ENCODE measurements at places on chromosomes 1 and 21.

DNA sequence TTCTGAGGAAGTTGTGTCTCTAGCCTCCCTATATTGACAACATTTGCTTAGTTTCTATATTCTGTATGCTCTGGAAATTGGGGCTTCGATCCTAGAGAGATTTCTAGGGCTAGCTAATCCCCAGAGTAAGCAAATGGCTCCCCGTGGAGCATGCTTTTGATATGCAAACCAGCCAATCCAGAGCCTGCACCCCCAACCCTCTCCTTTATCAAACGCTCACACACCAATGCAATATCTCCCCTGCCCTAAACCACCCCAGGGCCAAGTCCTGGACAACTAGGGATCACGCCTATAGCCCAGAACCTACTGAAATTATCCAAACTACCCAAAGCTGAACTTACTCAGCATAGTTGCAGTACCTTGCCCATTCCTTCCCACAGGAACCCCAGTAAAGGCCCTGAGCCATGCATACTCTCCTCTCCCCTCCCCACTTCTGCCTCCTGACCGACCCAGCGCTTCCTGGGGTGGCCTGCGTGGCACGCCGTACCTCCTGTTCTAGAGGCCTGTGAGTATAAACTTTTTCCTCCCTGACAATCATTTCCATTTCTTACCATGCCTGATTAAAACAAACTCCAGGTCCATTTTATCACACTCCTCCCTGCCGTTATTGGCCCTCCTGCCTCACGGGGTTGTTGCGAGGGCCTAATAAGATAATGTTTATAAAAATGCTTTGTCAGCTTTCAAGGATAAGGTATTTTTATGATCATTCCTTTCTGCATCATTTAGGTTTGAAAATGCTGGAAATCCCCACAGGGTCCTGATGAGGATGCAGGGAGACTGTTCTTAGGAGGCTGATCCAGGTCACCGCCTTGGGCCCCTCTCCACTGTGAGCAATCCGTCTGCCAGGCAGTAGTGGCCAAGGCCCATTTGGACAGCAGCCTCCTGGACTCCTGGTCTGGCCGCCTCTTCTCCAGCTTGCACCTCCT lies 102.7 kb downstream of the TENT5C start:
- DNase-seq = no peak

GRCh38 chr1:78280626-78281025 lies 210.1 kb upstream of the PTGFR start:
- DNase-seq = no peak

- no peak for DNase-seq
Observed at GRCh38 chr1:19484798-19485361, 459 bp downstream of the CAPZB start.

GRCh38 chr1:185533596-185533995 lies 200.6 kb upstream of the HMCN1 start:
- DNase-seq = no peak

DNA sequence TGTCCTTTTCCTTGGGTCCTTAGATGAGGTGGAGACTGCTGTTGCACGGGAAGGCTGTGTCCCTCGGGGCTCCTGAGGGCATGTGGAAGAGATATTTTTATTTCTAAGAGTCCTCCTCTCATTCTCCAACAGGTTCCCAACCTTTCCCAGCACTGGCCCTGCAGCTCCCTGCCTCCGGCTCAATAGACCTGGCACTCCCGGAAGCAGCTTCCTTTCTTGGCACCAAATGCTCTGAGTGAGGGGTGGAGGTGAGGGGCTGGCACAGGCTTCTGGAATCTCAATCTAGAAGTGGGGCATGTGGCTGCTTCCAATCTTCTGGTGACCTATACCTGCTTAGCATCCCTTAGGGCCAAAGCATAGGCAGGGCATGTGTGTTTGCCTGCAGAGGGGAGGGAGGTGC lies 4.5 kb downstream of the ETV3L start:
- no peak for DNase-seq

DNA sequence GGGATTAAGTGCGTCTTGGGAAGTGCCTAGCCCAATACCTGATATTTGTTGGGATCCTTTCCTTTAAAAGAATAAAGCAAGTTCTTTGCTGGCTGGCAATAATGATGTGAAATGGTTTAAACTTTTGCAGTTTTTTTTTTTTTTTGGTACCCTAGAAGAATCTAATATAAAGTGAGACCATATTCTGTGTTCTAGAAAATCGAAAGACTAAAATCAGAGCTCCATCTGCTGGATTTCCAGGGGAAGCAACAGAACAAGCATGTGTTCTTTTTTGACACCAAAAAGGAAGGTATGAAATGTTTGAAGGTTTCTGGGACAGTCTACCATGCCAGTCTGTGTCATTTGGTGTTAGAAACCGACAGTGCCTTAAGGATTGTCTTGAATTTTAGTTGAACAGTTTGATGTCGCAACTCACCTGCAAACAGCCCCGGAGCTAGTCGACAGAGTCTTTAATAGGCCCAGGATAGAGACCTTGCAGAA lies 6.4 kb downstream of the UTP11 start:
- no peak for DNase-seq

DNA sequence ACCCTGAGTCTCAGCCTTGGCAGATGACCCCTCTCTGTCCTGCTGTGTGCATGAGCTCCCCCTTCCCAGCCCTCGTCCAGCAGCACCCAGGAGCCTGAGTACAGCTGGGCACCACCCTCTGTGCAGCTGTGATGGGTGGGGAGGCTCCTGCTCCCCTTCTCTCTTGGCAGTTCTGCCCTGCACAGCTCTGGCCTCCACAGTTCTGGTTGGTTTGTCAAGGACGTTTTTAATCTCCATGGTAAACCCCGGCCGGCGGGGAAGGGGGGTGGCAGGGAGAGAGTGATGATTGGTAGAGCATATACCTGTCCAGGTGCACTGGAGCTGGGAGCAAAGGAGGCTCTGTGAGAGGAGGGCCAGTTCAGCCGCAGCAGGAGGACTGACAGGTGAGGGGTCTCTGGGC lies at the start of gene CLCNKA:
CLCNKA (plus strand) TSS at position 356 of the 400 bp plus-strand sequence. CDS start 584 bp downstream, outside the sequence.
- DNase-seq = no peak

GRCh38 chr1:63859480-63860275 lies 85.9 kb downstream of the ROR1 start:
- DNase-seq = no peak

GRCh38 chr1:106675558-106675957 lies 380.9 kb upstream of the PRMT6 start:
- DNase-seq = no peak

Data from stimulated activated CD4-positive, alpha-beta T cell treated with anti-CD3 and anti-CD28 coated beads, Interleukin-1b, Interleukin-23, amount 100 ng/mL, for 1 hour (primary cell).